Memory B cell (primary cell): ENCODE measurements at places on chromosomes 5 and 9.

- peaks cover 9% of the 10 kb centered on the region for H3K4me1 ChIP-seq
- peaks cover 27% of the 10 kb centered on the region for H3K27me3 ChIP-seq
- no peak for DNase-seq
- H3K36me3 ChIP-seq: no peaks in the 10 kb centered on the region
These were observed 1.8 kb upstream of the KLF4 start for GRCh38 chr9:107491081-107492053.

- H3K36me3 ChIP-seq: no peaks in the 10 kb centered on the region
- H3K4me1 ChIP-seq: no peaks in the 10 kb centered on the region
- no peak overlapping the region for H3K27ac ChIP-seq
- no peaks in the 10 kb centered on the region for H3K27me3 ChIP-seq
These were observed 59.8 kb upstream of the NTRK2 start for GRCh38 chr9:84609779-84610178.

- no peak for DNase-seq
- no peak overlapping the region for H3K27ac ChIP-seq
- H3K4me1 ChIP-seq: no peaks in the 10 kb centered on the region
- no peaks in the 10 kb centered on the region for H3K36me3 ChIP-seq
- peaks cover 2% of the 10 kb centered on the region for H3K27me3 ChIP-seq
- no peak overlapping the region for H3K4me3 ChIP-seq
These were observed 8.6 kb downstream of the SLC45A2 start for GRCh38 chr5:33975852-33976251.

DNA sequence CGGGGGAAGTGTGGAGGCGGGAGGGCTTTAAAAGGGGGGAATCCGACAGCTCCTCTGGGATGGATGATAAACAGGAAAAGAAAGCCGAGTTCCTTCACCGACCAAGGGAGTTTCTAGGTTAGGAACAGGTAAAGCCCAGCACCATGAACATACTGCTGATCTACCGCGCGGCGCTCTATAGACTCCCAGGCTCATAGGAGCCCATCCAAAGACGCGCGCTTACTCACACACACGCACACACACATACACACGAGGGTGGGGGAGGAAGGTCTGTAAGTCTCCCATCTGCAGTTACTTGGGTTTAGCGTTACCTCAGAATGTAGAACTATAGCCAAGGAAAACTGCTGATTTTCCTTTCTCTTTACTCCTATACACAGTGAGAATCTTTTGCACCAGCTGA, 2.6 kb upstream of the GABRB2 start:
- H3K4me3 ChIP-seq: no peak overlapping the region
- H3K36me3 ChIP-seq: no peaks in the 10 kb centered on the region
- H3K4me1 ChIP-seq: peaks cover 5% of the 10 kb centered on the region
- H3K27ac ChIP-seq: no peak overlapping the region
- DNase-seq: no peak
- peaks cover 30% of the 10 kb centered on the region for H3K27me3 ChIP-seq

DNA sequence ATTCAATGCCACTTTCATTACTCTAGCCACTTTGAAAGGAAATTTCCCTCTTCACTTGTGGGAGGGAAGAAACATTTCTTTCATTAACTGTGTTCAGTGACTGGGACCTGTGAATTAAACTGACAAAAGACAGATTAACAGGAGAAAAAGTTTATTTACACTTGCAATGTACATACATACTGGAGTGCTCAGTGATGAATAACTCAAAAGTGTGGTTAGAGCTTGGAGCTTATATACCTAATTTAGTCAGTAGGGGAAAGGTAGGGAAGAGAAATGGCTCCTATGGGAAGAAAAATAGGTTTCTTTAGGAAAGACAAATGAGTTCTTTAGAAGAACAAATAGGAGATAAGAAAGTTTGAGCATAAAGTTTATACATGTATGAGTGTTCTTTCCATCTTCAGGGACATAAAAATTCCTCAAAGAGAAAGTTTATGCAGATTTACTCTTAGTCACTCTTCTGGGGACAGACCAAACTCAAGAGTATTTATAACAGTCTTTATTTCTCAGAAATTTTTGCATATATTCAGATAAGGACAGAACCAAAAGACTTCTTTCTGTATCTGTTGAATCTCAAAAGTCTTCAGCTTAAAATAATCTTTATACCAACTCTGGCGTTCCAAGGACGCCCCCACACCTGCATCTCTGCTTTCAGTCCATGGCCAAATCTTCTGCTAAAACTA, 120.0 kb upstream of the RAI14 start:
- no peaks in the 10 kb centered on the region for H3K36me3 ChIP-seq
- H3K4me1 ChIP-seq: no peaks in the 10 kb centered on the region
- H3K4me3 ChIP-seq: no peak overlapping the region
- DNase-seq: no peak
- peaks cover 13% of the 10 kb centered on the region for H3K27me3 ChIP-seq
- no peak overlapping the region for H3K27ac ChIP-seq

DNA sequence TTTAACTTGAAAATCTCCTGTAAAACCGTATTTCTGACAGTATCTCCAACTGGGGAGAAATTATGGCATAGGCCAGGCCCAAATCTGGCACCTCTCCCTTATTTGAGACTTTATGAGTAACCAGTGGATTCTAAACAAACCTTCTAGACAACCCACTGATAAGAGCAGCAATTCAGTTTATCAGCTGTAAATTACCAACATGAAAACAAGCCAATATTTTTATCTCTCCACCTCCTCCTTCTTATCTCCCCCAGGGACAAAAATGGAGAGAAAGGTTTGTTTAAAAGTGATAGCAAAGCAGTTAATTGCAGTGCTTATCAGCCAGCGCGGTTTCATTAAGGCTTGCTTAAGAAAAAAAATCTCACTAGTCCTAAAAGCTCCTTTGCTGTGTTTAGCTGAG, 53.8 kb downstream of the KCNV2 start:
- no peaks in the 10 kb centered on the region for H3K27me3 ChIP-seq
- no peak for DNase-seq
- peaks cover 57% of the 10 kb centered on the region for H3K36me3 ChIP-seq

DNA sequence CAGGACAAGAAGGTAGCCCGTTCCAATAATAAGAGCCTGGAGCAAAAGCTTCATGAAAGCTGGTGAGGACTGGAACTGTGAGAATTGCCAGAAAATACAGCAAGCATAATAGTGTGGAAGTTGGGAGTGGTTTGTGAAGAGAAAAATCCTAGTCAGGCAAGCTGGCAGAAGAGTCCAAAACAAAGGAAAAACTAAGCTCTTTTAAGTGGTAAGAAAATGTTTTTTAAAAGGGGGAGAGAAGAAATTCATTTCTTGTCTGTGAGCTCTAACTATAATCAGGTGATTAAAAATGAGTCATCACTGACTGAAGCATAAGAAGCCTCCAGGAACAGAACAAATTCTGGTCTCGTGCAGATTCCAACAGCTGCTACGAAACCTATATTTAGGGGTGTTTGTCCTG, 102.6 kb downstream of the CAAP1 start:
- no peak overlapping the region for H3K4me3 ChIP-seq
- no peaks in the 10 kb centered on the region for H3K4me1 ChIP-seq
- H3K36me3 ChIP-seq: no peaks in the 10 kb centered on the region
- peaks cover 2% of the 10 kb centered on the region for H3K27me3 ChIP-seq
- no peak overlapping the region for H3K27ac ChIP-seq
- DNase-seq: no peak

DNA sequence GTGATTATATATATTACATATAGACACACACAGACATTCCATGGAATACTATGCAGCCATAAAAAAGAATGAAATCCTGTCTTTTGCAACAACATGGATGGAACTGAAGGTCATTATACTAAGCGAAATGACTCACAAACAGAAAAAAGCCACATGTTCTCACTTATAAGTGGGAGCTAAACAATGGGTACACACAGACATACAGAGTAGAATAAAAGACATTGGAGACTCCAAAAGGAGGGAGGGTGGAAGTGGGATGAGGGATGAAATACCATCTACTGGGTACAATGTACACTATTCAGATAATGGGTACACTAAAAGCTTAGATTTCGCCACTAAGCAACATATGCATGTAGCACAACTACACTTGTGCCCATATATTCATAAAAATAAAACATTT, 170.0 kb upstream of the RGMB start:
- no peak overlapping the region for H3K4me3 ChIP-seq
- H3K36me3 ChIP-seq: peaks cover 2% of the 10 kb centered on the region
- H3K4me1 ChIP-seq: no peaks in the 10 kb centered on the region
- DNase-seq: no peak
- peaks cover 4% of the 10 kb centered on the region for H3K27me3 ChIP-seq

- no peak for DNase-seq
- peaks cover 2% of the 10 kb centered on the region for H3K36me3 ChIP-seq
- H3K4me1 ChIP-seq: peaks cover 2% of the 10 kb centered on the region
- H3K27me3 ChIP-seq: peaks cover 1% of the 10 kb centered on the region
- no peak overlapping the region for H3K4me3 ChIP-seq
- H3K27ac ChIP-seq: peak overlapping the region; percentile 18
These were observed 33.1 kb downstream of the CORO2A start for GRCh38 chr9:98159301-98159700.

DNA sequence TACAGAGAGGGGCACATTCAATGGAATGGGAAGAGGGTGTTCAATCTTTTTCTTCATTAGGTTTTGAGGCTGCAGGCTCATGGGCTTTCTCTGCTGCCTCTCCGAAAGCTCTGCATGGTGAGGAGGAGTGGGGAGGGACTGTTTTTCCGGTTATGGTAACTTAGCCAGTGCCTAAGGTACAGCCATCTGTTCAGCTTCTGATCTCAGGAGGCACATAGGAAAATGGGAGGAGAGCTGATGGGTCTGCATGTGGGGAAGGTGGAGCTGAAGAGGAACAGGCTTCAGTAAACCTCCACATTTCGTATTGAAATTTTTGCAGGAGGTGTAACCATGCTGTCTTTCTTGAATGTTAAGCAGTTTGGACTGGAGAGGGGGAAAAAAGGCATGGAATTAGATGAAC, 1020.4 kb upstream of the WWC1 start:
- no peak overlapping the region for H3K27ac ChIP-seq
- no peaks in the 10 kb centered on the region for H3K4me1 ChIP-seq
- H3K36me3 ChIP-seq: no peaks in the 10 kb centered on the region
- no peak for DNase-seq

DNA sequence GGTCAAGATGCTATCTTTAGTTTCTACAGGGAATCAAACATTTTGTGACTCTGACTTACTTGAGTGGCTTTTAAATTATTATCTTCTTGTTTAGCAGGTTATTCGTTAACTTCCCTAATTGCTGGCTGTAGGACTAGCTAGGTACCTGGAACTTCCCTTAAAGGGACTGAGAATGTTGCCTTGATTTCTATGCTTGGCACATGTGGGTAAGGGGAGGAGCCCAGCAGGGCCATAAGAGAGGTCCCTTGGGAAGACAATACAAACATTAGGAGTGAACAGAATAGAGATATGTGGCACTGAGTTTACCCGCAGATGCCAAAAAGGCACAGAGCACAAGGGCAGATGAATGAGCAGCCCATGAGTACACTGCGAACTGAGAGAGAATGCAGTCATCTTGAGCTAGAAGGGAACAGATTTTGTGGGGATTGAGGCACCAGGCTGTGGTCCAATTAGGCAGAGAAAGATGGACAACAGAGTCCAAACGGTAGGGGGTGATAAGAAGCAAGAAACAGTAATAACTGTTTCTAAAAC, 9.8 kb downstream of the CKMT2 start:
- no peak overlapping the region for H3K4me3 ChIP-seq
- H3K4me1 ChIP-seq: no peaks in the 10 kb centered on the region
- no peak for DNase-seq
- H3K27ac ChIP-seq: no peak overlapping the region
- H3K36me3 ChIP-seq: peaks cover 2% of the 10 kb centered on the region

- no peak overlapping the region for H3K27ac ChIP-seq
- H3K4me3 ChIP-seq: no peak overlapping the region
- no peaks in the 10 kb centered on the region for H3K36me3 ChIP-seq
- no peak for DNase-seq
- peaks cover 4% of the 10 kb centered on the region for H3K4me1 ChIP-seq
These were observed 176.7 kb downstream of the NTRK2 start for GRCh38 chr9:84845956-84846900.

GRCh38 chr5:42813533-42813932, 1.8 kb upstream of the SELENOP start:
- no peak overlapping the region for H3K4me3 ChIP-seq
- no peak for DNase-seq
- H3K27ac ChIP-seq: no peak overlapping the region
- no peaks in the 10 kb centered on the region for H3K4me1 ChIP-seq

- DNase-seq: no peak
- H3K4me1 ChIP-seq: peaks cover 13% of the 10 kb centered on the region
- no peak overlapping the region for H3K27ac ChIP-seq
- H3K27me3 ChIP-seq: no peaks in the 10 kb centered on the region
These were observed 123.3 kb downstream of the ZSWIM6 start for GRCh38 chr5:61455179-61456006.

DNA sequence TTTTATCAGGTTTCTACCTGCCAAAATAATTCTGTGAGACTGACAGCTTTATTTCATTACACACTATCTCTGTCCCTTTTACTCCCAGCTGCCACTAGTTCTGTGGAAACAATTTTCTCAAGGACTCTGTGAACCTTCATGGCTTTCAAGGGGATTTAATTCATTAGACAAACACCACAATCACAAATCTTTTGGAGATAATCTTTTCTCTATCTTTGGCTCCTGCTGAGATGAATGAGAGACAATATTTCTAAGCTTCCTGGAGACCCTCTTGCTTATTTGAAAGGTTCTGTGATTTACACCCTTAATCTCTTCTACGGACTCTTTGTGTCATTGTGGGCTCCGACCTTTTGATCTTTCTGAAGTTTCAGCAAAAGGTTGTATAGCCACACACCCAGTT, 222.6 kb downstream of the PRDM9 start:
- no peak for DNase-seq
- H3K36me3 ChIP-seq: no peaks in the 10 kb centered on the region

GRCh38 chr5:172093965-172094364, 87.5 kb upstream of the FBXW11 start:
- peaks cover 36% of the 10 kb centered on the region for H3K36me3 ChIP-seq
- DNase-seq: no peak
- no peak overlapping the region for H3K4me3 ChIP-seq
- no peak overlapping the region for H3K27ac ChIP-seq

- no peaks in the 10 kb centered on the region for H3K36me3 ChIP-seq
- DNase-seq: no peak
- no peak overlapping the region for H3K4me3 ChIP-seq
- no peak overlapping the region for H3K27ac ChIP-seq
- peaks cover 10% of the 10 kb centered on the region for H3K27me3 ChIP-seq
- no peaks in the 10 kb centered on the region for H3K4me1 ChIP-seq
These were observed 80.4 kb upstream of the PRSS3 start for GRCh38 chr9:33714989-33715388.

- H3K4me3 ChIP-seq: no peak overlapping the region
- peaks cover 13% of the 10 kb centered on the region for H3K4me1 ChIP-seq
- H3K27ac ChIP-seq: no peak overlapping the region
- no peaks in the 10 kb centered on the region for H3K36me3 ChIP-seq
- peaks cover 8% of the 10 kb centered on the region for H3K27me3 ChIP-seq
These were observed 50.8 kb upstream of the ZNF366 start for GRCh38 chr5:72558046-72558336.

GRCh38 chr9:125829743-125830142, 82.6 kb downstream of the PBX3 start:
- H3K27ac ChIP-seq: peak overlapping the region; percentile 89
- H3K36me3 ChIP-seq: peaks cover 2% of the 10 kb centered on the region
- H3K4me3 ChIP-seq: peak overlapping the region; percentile 87
- peak; percentile 38 for DNase-seq
- H3K27me3 ChIP-seq: no peaks in the 10 kb centered on the region
